Activated naive CD4-positive, alpha-beta T cell treated with anti-CD3 and anti-CD28 coated beads, Interleukin-2, amount 50 U/mL, for 72 hours (primary cell): ENCODE measurements at places on chromosomes 3 and 15.

DNA sequence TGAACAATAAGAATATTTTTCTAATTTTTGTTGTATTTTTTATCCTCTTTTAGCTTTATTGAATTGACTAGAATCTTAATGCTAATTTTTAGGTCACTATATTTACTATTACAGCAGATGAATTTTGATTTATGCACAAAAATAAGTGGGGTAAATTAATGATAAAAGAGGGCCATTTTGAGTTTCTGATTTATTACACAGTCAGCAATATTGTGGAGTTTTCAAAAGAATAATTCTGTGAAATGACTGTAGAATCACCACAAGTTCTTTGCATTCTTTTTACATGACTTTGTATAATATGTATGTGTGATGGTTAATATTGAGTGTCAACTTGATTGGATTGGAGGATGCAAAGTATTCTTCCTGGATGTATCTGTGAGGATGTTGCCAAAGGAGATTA, 812.4 kb upstream of the DPPA4 start:
- no peak for DNase-seq

DNA sequence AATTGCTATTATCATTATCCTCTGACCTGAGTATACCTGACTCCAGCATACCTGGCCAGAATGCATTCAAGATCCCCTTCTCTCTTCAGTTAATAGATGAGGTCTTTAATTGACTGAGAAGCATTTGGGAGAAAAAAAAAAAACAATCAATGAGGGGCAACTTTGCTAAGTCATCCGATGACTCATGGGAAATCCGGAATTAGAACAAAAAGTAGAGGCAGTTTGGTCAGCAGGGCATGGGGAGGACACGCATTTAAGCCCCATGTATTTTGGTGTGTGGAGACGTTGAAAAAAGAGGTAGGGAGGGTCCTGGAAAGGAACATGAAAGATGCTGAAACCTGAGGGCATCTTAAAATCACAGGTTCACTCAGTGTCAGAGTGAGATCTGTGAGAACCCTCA, 256.2 kb downstream of the RORA start:
- no peak for DNase-seq

- DNase-seq, result no peak
Observed at GRCh38 chr3:57982561-57983243, 25.5 kb upstream of the FLNB start.

- no peak for DNase-seq
Observed at GRCh38 chr3:23492057-23492456, 288.9 kb downstream of the UBE2E2 start.

DNA sequence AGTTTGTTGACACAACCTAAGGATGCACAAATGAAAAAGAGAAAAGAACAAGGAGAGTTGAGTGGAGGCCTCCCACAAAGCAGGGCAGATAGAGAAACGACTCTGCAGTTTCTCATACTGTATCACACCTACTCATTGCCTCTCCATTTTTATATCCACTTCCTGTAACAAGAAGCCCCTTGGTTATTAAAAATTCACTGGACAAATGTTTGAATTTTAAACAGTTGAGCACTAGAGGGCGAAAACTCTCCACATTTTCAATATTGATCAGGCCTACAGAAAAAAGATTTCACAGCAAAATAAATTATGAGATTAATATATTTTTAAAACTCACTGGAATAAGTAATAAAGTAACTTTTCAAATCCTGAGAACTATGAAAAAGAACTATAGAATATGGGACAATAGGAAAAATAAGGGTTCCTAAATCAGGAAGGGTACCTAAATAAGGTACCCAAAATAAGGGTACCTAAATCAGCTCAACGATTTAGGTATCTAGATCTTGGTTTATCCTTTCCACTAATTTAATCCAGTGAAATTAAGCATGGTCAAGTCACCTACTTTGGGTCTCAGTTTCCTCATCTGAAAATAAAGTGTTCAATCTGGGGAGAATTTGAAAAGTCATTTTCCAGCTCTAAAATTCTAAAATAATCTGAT, 47.0 kb upstream of the PPIB start:
- DNase-seq, result no peak

GRCh38 chr15:99427210-99427609, 138.6 kb upstream of the MEF2A start:
- peak; percentile 34 for DNase-seq

- DNase-seq, result no peak
Observed at GRCh38 chr3:31230425-31231223, 302.1 kb upstream of the STT3B start.

- DNase-seq, result no peak
Observed at GRCh38 chr15:34358367-34358766, 8.6 kb downstream of the LPCAT4 start.

GRCh38 chr3:5796541-5796940, 609.0 kb downstream of the EDEM1 start:
- DNase-seq, result no peak

GRCh38 chr3:39801216-39801615, 8.2 kb upstream of the MYRIP start:
- DNase-seq, result no peak

- no peak for DNase-seq
Observed at GRCh38 chr15:75759416-75760130, 46.9 kb upstream of the CSPG4 start.

GRCh38 chr3:136730595-136731273, 21.4 kb downstream of the STAG1 start:
- DNase-seq, result no peak

DNA sequence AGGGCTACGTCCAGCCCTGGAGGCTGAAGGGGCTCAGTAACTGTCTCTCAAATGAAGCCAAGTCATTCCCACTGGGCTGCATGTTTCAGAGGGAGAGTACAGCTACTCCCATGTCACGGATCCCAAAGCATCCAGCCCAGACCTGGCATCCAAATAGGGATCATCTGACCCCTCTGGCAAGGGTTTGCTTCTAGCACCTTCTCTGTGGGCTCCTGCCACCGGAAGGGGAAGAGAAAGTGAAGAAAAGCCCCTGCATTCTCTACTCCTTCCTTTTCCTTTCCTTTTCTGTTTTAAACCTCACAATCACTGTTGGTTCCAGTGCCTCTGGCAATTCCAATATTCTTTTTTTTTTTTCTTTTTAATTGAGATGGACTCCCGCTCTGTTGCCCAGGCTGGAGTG, 64.5 kb upstream of the CTSH start:
- DNase-seq, result no peak

- DNase-seq, result no peak
Observed at GRCh38 chr15:51398626-51399025, 57.2 kb downstream of the GLDN start.

- DNase-seq, result no peak
Observed at GRCh38 chr3:22659651-22660475, 543.3 kb upstream of the UBE2E2 start.

DNA sequence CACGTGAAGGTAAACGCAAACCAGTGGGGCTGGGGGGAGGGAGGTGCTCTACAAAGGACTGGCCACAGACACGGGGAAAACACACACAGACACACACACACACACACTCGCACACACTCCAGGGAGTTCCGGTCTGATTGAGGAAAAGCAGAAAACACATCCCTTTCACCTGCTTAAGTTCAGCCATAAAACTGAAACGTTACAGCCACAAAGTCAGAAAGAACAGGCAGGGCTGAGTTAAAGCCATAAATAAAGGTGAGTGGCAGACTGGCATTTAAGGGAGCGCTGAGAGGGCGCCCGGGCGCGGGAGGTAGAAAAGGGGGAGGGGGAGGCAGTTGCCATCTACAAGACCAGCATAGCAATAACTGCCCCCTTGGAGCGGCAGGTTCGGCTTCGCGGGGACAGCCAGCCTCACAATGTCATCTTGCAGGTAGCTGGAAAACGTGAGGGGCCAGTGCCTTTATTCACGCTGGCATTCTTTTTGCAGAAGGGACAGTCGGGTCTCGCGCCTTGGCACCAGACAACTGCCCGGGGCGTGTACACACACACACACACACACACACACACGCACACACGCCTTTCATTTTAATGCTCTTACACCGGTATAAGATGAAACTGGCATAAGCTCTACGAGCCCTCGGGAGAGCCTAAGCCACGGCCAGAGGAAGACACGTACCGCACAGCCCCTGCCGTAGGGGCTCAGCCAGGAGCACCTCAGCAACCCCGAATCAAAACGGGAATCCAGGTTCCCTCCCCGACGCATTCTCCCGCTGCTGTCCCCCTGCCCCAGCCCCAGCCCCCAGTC, 866 bp downstream of the TNIK start:
- DNase-seq, result peak; percentile 58

DNA sequence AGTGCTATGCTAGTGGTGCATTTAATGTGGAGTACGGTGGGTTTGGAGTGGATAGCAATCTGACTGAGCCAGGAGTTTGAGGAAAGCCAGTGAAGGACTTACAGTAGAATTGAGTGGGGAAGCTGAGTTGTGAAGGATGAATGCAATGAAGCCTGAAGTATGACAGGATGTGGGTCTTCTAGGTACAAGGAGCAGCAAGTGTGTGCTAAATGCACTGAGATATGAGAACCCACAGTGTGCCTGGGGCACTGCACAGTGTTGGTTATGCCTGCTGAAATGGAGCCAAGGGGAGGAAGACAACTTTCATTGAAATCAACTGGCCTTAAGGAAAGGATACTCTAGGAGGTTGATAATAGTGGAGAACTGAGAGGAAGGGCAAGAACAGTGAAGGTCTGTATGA, 105.5 kb upstream of the MRPL3 start:
- no peak for DNase-seq

DNA sequence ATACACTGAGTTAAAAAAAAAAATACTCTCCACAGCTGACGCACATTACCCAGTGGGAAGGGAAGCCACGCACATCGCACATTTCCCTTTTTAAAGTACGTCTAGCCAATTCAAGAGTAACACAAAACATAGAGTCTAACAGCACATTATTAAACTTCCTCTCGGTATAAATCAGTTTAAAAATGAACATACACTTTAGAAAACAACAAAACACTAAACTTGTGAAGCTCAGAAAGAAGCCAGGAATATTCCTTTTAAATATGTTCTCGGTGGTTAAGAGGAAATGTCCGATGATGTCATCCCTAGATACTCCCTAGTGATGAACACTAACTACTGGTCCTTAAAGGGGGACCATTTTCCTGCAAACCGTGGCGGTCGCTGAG, 721 bp downstream of the MYEF2 start:
- DNase-seq, result no peak

- no peak for DNase-seq
Observed at GRCh38 chr15:57364282-57365007, 11.9 kb upstream of the CGNL1 start.

DNA sequence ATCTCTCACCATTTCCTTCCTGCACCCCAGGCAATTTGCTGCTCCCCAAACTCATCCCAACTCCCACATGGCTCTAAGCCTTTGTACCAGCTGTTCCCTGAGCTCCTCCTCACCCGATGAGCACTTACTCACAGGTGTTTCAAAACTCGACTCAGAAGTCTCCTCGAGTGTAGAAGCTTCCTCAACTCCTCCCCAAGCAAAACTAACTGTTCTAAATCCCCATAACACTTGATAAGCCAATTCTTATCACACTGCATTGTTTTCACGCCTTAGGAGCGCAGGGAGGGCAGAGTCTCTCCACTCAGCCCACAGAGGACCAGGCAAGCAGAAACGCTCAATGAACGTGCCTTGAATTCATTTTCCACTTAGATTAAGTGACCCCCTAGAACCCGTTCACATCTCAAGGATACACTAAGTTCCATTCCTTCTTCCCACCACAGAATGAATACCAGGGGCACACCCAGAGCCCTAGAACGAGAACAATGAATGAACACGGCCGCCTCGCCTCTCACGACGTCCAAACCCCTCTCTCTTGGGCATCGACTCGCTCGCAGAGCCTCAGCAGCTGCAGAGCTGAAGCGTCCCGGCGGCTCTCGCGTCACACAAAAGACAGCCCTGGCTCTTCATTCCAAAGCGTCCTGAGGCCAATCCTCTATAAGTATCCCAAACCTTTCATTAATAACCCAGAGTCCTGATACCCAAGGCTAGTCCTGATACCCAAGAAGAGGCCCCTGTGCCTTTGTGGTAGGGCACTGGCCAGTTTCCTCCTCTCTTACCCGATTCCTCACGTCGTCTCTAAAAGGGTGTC, 1.1 kb downstream of the RAF1 start:
- no peak for DNase-seq

DNA sequence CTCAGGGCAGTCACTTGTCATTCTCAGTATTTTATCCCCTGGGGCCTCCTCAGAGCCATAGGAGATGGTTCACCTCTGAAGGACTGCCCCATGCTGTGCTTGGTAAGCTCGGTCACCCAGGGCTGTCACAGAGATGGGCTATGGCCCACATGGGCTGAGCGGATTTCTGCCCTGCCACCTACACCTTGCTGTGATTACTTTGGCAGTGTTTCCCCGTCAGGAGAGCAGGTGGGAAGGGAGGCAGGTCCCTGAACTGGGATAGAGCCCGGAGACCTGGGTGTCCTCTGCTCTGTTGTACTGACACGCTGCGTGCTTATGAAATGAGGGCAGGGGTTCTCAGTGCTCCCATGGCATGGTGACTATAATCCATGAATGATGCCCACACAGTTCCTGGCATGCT, 48.9 kb downstream of the APBA2 start:
- DNase-seq, result no peak

DNA sequence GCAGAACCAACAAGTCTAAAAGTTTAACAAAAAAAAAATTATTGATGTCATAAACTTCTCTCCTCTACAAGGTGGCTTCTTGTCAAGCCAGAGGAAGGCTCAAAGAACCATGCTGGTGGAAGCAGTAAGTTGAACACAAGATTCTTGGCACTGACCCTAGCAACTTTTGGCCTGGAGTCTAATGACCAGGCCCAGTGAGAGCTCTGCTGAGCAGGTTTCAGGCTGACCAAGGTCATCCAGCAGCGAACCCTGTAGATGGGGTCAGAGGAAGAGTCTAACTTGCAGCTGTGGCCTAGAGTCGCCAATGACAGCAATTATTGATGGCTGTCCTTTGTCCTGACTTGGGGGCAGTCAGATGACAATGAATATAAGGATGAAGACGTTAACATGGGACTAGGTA, 43.1 kb upstream of the PDZRN3 start:
- no peak for DNase-seq
